ENCODE measurements at places on chromosomes 2 and 18.

GRCh38 chr2:239654266-239654665 is 253.4 kb upstream of the HDAC4 start:
- no peak for DNase-seq

DNA sequence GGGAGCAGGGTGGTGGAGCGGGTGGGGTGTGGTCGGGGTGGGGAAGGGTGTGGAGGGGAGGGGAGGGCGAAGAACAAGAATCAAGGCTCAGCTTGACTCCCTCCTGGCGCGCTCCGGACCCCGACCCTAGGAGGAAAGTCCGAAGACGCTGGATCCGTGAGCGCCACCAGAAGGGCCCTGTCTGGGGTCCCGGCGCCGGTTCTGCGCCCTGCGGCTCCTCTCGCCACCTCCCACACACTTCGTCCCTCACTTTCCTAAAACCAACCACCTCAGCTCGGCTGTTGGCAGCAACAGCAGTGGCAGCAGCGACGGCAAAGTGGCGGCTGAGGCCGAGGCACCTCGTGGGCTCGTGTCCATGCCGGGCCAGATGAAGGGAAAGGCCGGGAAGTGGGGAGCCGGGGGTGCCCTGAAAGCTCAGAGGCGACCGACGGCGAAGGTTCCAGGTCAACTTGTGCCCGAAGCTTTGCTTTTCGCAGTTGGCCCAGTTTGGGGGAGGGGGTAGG is 2.1 kb downstream of the KLHL14 start:
- DNase-seq = peak; percentile 10

GRCh38 chr2:10549195-10549594 is 101.1 kb upstream of the ODC1 start:
- DNase-seq = no peak

- DNase-seq = no peak
These were observed 83.1 kb downstream of the VWA3B start for GRCh38 chr2:98170076-98170475.

GRCh38 chr2:233822781-233823730 is 31.3 kb downstream of the HJURP start:
- DNase-seq = no peak

DNA sequence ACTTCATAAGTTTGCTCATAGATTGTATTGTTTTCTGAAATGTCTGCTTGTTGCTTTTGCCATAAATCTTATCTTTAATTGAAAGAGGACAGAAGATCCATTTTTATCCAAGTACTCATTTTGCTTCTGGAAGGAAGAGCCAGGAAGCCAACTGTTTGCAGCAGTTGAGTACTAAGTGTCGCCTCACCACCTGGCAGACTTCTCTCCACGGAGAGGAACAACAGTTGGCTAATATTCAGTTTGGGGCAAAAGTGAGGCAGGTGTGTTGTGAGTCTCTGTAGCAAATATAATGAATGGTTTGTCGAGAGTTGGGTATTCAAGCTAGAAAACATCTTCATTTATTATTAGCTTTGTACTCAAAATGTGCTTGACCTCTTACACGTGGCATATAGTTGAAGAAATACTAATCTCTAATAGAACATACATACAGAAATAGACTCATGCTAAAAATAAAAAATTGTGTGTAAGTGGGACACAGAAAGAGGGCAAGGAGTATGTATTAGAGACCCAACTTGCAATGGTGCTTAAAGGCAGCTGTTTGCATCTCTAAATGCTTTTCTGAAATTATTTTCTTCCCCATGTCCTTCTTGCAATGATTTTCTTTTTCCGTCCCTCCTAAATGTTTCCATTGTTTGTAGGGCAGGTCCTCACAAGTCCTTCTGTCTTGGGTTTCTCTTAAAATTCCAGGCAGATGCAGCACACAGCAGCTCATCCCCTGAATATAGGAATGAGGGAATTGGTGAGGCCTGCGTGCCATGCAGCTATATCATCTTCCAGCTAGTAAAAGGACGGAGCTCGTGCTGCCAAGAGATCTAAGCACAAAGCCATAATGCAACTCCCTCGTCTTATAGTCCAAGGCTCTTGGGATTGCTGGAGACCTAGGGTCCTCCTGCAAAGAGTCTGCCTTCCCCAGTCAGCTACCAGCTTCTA is 44.8 kb upstream of the MAP3K20 start:
- no peak for DNase-seq

- no peak for DNase-seq
These were observed 14.0 kb downstream of the CAPN10 start for GRCh38 chr2:240600451-240600961.

DNA sequence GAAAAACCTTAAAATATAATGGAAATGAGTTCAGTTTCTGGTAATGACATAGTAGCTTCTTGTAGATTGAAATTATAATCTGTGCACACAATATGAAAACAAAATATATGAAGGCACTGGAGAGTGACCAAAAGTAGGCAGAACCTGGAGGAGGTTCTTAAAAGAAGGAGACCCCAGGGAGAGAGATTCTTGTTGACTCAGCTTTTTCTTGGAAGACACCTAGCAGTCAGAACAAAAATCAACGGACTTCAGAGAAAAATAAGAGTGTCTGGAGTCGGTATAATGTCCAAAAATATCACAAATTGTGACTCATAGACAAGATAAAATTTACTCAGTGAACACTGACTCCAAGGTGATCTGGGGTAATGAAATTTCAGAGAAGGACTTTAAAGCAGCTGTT is 286.5 kb downstream of the CCDC178 start:
- DNase-seq = no peak

- DNase-seq = no peak
These were observed 28.4 kb upstream of the C2orf69 start for GRCh38 chr2:199882667-199883066.

GRCh38 chr2:217065695-217066405 is 206.0 kb upstream of the TNP1 start:
- peak; percentile 63 for DNase-seq

- peak; percentile 38 for DNase-seq
These were observed 87.4 kb upstream of the GLS start for GRCh38 chr2:190792956-190793888.

GRCh38 chr18:34872066-34872465 is 162.0 kb downstream of the DTNA start:
- peak; percentile 8 for DNase-seq

DNA sequence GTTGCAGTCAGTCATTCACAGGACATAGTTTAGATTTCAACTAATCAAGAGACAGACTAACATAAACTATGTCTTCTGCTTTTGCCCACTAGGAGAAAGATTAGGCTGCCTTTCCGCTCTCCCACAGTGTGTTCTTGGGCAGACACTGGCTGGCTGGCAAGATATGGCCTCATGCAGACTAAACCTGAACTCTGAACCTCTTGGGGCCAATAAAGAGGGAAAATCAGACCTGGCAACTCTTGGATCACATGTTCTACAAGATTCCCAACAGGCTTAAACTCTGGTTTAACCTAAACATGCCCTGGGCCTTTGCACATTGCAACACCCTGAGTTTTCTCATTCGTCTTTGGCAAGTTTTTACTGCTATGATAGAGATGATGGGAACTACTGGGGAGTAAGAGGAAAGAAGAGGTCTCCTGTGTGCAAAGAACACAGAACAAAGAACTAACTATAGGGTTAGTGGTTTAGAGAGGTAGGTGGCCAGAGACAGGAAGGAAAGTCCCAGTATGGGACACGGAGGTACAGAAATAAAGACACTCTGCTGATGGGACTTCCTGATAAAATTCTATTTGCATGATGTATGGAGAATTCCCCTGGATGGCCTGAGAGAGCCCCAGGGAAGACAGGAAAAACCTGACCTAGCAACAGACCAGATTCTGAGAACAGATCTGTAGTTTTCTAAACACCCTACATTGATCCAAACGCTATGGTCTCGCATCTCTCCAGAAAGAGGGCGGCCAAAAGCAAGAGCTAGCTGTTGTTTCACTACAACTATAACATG is 2.0 kb upstream of the ATRAID start:
- no peak for DNase-seq

- no peak for DNase-seq
These were observed 909.0 kb downstream of the EPHA4 start for GRCh38 chr2:220663065-220663464.

DNA sequence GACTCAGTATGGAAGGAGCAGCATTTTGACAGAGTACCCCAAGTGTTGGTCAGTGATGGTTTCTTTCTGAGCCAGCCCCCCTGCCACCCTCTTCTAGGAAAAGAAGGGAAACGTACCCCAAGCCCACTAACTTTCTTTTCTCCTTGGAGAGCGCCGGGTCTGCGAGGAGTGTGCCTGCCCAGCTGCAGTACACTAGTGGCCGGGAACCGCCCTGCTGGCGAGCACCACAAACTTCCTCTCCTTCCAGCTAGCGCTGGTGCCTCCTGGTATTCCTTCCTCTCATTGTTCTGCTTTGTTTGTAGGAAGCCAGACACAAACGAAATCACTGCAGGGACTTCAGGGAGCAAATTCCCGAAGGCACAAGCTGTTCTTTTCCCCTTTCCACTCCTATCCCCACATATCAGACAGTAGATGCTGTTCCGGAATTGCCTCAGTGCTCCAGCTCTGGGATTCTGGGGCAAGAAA is 1.8 kb downstream of the CCDC85A start:
- DNase-seq = peak; percentile 72

Data from AG20443 (cell line).